ENCODE measurements at places on chromosomes 4 and X. TPM values are rescaled to one million over a fixed set of nuclear protein-coding genes. Genes with fewer than 3 reads are reported as not detected.

DNA sequence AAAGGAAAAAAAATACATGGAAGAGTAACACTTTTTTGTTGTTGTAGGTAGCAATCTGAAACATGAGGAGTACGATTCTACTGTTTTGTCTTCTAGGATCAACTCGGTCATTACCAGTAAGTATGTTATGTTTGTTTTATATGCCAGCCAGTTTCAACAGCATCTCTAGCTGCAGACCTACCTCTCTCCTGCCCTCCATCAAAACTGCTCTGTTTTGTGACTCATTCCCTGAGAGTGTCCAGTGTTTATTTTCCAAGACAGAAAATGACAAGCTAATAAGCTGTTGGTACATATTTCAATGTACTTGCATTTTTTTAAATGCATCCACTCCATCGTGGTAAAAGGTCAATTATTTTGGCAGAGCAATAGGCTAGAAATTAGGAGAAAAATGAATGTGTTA lies 347 bp downstream of the AMTN start:
- H3K27me3 ChIP-seq = no peaks in the 10 kb centered on the region
- H3K4me3 ChIP-seq = no peak overlapping the region
- H3K4me1 ChIP-seq = no peaks in the 10 kb centered on the region
- H3K36me3 ChIP-seq = no peaks in the 10 kb centered on the region

DNA sequence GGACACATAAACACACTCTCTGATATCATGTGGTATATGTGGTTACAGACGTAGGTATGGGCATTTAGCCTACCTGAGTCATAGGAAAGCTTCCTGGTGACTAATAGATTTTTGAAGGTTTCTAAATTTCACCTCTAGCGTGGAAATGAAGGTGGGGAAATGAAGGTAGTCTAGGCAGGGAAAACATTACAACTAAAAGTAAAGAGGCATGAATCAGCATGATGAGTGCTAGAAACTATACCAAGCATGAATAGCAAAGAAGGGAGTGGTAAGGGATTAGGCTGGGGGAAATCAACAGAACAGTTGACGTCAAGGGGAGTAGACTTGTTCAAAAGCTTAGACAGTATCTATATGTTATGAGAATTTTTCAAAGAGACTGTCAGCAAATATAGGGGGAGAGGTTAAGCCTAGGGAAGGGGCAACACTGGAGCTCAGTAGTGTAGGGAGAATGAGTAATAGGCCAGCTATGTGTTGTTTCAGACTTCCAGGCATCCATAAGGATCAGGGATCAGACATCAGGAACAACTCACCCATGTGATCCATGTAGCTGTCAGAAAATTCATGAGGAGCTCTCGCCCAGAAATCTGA lies 279.3 kb upstream of the DIPK2B start:
- no peaks in the 10 kb centered on the region for H3K4me1 ChIP-seq
- DNase-seq = no peak
- H3K36me3 ChIP-seq = no peaks in the 10 kb centered on the region

GRCh38 chr4:148007314-148007760 lies 275.4 kb downstream of the ARHGAP10 start:
- no peaks in the 10 kb centered on the region for H3K4me1 ChIP-seq
- H3K27me3 ChIP-seq = no peaks in the 10 kb centered on the region
- H3K4me3 ChIP-seq = no peak overlapping the region
- DNase-seq = no peak

DNA sequence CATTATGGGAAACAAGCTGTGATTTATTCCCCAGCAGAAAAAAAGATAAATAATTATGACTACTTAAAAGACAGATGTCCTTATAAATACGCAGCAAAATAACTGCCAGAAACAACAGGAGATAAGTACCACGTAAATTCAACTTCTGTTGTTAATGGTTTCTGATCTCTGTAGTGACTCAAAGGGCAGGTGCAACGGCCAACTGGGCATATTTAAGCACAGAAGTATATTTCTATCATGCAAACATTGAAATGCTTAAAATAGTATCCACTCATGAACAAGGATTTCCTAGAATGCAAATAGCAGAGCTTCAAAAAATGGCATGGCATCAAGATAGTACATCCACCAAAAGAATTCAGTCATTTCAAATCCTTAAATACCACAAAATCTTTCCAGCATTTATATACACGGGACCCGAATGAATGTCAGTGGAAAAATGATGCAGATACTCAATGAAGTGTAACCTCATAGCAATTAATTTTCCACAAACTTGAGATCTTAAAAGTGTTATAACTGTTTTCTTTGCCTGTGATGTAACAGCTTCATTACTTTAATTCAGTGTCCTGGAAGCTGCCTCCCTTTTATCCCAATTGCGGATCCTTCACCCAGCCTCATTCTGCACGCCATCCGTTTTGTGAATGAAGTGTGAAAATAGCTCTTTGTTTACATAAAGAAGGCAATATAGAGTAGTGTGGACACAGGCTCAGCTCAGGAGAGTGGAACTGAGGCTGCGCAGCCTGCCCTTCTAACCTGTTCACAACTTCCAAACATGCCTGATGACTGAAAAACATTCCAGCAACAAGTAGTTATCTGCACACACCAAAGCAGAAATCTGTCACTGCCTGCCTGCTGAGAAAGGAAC lies 10.2 kb downstream of the PDGFC start:
- DNase-seq = no peak
- no peak overlapping the region for H3K27ac ChIP-seq
- H3K36me3 ChIP-seq = no peaks in the 10 kb centered on the region
- H3K4me1 ChIP-seq = no peaks in the 10 kb centered on the region
- no peak overlapping the region for H3K4me3 ChIP-seq

GRCh38 chrX:73767017-73767416 lies 204.0 kb downstream of the CHIC1 start:
- no peaks in the 10 kb centered on the region for H3K36me3 ChIP-seq
- DNase-seq = no peak
- H3K4me1 ChIP-seq = no peaks in the 10 kb centered on the region
- H3K4me3 ChIP-seq = no peak overlapping the region
- no peaks in the 10 kb centered on the region for H3K27me3 ChIP-seq

DNA sequence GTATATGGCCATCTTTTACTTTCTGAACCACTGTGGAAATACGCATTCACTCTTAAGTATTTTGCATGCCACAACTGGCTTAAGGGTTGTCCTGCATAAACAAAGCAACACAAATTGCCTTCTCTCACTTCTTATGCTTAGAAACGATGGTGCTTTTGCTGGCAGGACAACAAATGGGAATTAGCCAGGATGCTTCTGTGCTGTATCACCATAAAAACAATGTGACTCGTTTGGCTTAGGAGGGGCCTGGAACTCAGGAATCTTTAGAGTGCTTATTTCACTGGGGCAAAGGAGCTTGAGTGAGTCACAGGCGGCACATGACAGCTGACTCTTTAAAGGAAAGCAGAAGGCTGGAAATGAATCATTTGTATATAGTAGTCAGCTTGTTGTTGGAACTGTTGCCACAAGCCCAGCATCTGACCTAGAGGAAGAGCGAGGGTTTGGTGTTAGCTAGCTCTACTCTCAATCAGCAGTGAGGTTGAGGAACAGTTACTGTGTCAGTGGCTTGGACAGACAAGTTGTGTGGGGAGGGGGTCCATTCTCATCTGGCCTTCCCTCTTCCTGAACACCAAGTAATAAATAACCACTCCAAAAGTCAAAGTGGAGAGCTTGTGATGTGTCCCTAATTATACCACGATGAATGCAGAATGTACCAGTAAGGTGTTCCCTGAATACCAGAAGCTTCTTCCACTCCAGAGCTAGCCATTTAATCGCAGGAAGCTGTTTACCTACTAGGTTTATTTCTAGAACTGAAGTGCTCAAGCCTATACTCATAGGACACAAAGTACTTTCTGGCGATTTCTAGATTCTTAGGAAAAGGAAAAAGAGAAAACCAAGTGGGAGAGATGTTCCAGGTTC lies 293.1 kb downstream of the CAMK2D start:
- H3K4me3 ChIP-seq = no peak overlapping the region
- H3K4me1 ChIP-seq = peaks cover 9% of the 10 kb centered on the region
- H3K27me3 ChIP-seq = no peaks in the 10 kb centered on the region
- DNase-seq = peak; percentile 62

Gene COL4A6
- 40.5 TPM for total RNA-seq

Gene AREG
- total RNA-seq = not detected

Measured in neural progenitor cell (in vitro differentiated cells).